ENCODE measurements at places on chromosomes 12 and 14. TPM values are rescaled to one million over a fixed set of nuclear protein-coding genes. Genes with fewer than 3 reads are reported as not detected.

GRCh38 chr12:107748472-107748871 lies 12.5 kb downstream of the PRDM4 start:
- DNase-seq = no peak

GRCh38 chr14:57987051-57987450 lies 121.2 kb upstream of the SLC35F4 start:
- no peak for DNase-seq

DNA sequence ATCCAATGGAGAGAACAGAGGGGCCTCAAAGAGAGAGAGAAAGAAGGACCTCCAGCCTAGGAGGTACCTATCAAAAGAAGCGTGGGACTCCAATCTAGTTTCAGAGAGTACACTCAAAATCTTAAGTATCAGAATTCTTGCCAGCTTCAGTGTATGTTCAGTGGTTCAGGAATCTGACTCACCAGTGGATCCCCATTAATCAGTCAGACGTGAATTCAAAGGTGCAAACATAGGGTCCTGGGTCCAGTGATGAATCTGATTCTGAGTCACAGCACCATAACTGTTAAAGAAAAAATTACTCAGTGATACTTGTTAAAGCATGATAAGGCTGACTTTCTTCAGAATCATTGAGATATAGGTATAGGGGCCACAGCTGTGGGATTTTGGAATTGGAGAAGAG lies 33.2 kb downstream of the ETNK1 start:
- no peak for DNase-seq

DNA sequence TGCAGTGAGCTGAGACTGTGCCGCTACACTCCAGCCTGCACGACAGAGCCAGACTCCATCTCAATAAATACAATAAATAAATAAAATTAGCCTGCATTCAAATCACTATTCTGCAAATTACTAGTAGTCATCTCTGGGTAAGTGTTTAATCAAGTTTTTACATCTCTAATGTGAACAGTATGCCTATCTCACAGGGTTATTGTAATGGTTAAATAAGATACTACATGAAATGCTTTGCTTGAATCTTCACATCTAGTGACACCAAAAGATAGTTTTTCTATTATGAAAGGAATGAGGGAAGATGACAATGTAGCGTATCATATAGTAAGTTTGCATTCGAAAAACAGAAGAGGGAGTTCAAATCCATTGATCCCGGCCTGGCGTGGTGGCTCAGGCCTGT lies 2.1 kb downstream of the SRSF9 start:
- DNase-seq = no peak

GRCh38 chr12:67795236-67795635 lies 146.7 kb downstream of the DYRK2 start:
- no peak for DNase-seq

Gene C14orf180
- 0.29 TPM for total RNA-seq

- DNase-seq = no peak
These were observed 1144.1 kb downstream of the LRFN5 start for GRCh38 chr14:42750771-42751170.

- DNase-seq = no peak
These were observed 38.9 kb downstream of the TPCN1 start for GRCh38 chr12:113260127-113260526.

DNA sequence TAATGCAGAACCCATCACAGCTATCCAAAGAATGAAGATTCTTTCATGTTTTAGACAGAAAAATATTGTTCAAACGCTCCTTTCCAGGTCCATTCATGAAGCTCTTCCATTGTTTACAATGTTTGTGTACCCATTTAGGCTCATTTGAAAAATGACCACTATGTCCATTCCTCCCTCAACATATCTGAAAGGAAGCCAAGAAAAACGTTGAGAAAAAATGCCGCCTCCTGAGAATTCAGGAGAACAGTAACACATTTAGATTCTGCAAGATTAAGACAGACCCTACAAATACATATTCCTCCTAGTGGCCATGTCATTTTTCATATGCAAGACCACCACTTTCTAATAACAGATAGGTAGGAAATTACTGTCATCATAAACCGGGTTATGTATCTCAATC lies 124.4 kb downstream of the SLC25A21 start:
- no peak for DNase-seq

Gene PDE3A
- 12.7 TPM for total RNA-seq

Gene MON2
- 76.6 TPM for total RNA-seq

GRCh38 chr14:106694638-106695393 lies 1168.4 kb downstream of the TMEM121 start:
- no peak for DNase-seq

Gene ZNF641
- total RNA-seq = 30.2 TPM

Gene KRT7
- 85.5 TPM for total RNA-seq

DNA sequence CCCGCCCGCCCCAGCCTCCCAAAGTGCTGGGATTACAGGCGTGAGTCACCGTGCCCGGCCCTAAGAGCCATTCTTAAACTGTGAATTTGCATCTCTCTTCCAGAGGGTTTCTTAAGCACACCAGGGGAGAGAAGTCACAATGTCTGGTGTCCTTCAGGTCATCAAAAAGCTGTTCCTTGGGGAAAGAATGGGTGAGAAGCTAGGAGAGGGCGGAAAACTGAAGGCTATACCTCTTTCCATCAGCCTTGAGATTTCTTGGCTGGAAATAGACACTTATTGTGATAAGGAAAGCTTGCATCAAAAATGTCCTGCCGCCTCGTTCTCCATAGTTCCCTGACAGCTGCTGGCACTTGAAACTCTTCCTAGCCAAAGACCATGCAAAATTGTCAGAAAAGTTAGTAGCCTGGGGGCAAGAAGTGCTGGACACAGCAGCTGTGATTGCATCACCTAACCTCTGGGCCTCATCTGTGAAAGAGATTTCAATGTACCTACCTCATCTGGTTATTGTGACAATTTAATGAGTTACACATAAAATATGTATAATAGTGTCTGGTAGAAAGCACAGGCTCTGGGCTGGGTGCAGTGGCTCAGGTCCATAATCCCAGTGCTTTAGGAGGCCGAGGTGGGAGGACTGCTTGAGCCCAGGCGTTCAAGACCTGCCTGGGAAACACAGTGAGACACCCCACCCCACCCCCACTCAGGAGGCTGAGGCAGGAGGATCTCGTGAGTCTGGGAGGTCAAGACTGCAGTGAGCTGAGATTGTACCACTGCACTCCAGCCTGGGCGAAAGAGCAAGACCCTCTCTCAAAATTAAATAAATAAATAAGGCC lies 9.7 kb upstream of the UBC start:
- no peak for DNase-seq

DNA sequence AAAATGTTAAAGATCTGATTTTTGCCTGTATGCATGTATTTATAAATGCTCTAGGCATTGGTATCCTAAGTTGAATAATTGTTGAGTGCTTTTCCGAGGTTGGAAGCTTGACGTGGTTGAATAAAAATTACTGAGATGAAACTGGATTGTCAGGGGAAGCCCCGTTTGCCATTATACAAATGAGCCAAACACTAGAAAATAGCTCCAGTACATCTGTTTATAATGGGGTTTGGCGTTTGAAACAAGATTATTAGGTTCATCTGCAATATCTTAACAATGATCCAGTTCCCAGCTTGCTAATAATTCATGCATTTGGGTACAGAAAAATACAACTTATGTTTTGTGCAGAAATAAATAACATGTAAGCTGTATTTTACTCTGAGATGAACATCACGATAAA lies 789.6 kb downstream of the GALC start:
- no peak for DNase-seq

GRCh38 chr12:123267991-123268843 lies 3.4 kb downstream of the CDK2AP1 start:
- no peak for DNase-seq

Gene MYF6
- 0.20 TPM for total RNA-seq

- DNase-seq = no peak
These were observed 90.1 kb downstream of the SLCO1B1 start for GRCh38 chr12:21221072-21221471.

DNA sequence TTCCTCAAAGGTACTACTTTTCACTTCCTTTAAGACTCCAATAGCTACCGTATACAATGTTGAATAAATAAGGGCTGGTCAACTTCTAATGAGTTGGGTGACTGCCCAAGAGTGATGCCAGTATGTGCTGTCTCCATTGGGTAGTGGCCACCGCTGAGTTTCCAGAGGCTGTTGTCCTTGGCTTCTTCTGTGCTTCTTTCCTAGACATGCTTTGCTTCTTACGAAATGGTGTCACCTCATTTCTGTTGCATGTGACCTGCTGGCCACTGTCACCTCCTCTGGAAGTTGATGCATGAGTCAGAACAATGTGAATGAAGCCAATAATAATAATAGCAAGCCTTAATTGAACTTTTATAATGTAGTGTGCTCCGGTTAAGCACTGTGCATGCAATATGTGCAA lies 7.5 kb upstream of the NID2 start:
- DNase-seq = no peak

Gene ERP27
- total RNA-seq = 60.4 TPM

GRCh38 chr12:31663576-31663975 lies 4.1 kb downstream of the ETFBKMT start:
- no peak for DNase-seq

DNA sequence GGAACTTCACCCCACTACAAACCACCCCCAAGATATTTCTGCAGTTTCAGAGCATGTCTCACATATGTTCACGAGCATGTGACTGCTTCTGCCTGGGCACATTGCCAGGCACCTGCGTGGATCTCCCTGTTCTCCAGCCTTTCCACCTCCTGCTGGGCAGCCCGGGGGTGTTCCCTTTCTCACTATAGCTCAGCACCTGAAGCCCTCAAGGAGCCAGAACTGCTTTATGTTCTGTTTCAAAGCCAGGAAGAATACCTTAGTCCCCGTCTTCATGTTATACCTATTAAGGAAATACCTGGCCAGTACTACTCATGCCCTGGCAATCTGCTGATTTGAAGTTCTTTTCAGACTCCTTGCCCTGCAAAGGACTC lies 4.2 kb upstream of the FGF6 start:
- no peak for DNase-seq

DNA sequence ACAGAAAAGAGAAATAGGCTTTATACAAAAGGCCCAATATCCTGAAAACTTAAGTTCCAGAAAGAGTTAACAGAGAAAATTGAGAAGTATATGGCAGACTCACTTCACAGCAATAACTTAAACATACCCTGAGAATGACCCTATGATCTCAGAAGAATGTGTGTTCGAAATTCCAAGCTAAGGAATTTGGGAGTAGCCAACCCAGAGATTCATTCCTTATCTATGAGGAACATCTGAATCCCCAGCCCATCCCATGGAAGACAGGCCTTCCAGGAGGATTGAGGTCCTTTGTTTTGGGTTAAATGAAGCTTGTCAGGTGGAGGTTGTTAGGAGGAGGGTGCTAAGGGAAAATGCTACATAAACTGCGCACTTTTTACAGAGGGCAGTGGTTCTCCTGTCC lies 7.5 kb upstream of the SAV1 start:
- DNase-seq = no peak

GRCh38 chr14:21095430-21096205 lies 2.8 kb downstream of the ZNF219 start:
- DNase-seq = no peak

- no peak for DNase-seq
These were observed 220.2 kb upstream of the PLEKHG7 start for GRCh38 chr12:92482599-92482998.

GRCh38 chr14:63243646-63244045 lies 39.4 kb downstream of the RHOJ start:
- no peak for DNase-seq

GRCh38 chr12:104930388-104931326 lies 27.4 kb downstream of the SLC41A2 start:
- DNase-seq = no peak

GRCh38 chr14:39555749-39556148 lies 123.5 kb upstream of the FBXO33 start:
- no peak for DNase-seq

GRCh38 chr14:49863487-49864281 lies 11.1 kb upstream of the NEMF start:
- DNase-seq = no peak

- DNase-seq = no peak
These were observed 597 bp downstream of the MLF2 start for GRCh38 chr12:6752167-6752920.

DNA sequence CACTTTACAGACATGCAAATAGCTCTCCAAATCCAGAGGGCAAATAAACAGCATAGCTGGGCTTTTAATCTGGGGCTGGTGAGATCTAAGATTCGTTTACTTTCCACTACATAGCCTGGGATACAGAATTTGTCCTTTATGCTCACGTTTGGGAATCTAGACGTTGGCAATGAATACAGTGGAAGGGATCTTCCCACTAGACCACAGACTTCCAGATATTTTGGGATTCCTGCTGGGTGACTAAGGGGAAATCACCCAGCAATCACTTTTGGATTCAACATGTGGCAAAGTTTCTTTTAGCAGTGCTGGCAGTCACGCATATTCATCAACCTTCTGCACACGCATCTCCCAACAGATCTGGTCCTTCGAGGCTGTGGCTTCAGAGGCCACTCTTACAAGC lies 23.5 kb downstream of the APPL2 start:
- no peak for DNase-seq

Gene HHIPL1
- total RNA-seq = 4.7 TPM

Gene FSCB
- total RNA-seq = not detected

Gene RPL10L
- not detected for total RNA-seq

GRCh38 chr14:100674428-100674827 lies 52.3 kb upstream of the DLK1 start:
- DNase-seq = no peak

Gene TAS2R46
- total RNA-seq = 3.8 TPM

DNA sequence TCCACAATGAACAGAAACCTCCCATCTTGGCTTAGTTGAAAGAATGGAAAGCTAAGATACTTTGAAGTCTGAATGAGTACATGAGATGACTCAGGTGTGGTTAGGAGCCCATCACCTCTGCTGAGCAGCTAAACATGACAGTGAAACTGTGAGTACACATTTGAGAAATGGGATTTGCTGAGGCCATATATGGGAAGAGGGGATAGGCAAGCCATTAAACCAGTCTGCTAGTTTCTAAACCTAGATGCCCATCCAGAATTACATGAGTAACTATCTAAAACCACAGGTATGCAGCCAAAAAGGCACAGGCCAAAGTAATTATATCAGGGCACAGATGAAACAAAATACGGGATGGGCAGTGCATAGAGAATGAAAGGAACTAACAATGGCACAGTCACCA lies 41.2 kb downstream of the NKX2-1 start:
- no peak for DNase-seq

DNA sequence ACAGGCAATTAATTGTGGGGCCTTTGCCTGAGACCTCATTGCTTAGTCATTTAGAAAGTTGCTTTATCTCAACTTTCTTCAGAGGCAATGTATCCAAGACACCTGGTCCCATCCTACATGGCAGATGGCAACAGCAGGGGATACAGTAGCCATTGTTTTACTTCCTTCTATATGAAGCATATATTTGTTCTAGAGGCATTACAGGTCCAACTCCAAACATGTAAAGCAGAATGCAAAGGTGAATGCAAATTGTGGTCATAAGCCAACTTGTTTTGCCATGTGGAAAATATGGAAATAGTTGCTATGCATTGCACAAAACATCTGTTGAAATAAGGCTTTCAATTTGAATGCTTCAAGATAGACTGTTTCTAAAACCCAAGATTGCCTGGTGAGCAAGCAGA lies 109.8 kb upstream of the BCAT1 start:
- no peak for DNase-seq

GRCh38 chr12:95834572-95834971 lies 24.2 kb upstream of the SNRPF start:
- DNase-seq = no peak

Gene COQ6
- total RNA-seq = 20.9 TPM

- no peak for DNase-seq
These were observed 172.2 kb downstream of the SLC16A7 start for GRCh38 chr12:59768031-59768430.

Measured in mesothelial cell of epicardium (in vitro differentiated cells).